Stimulated activated CD4-positive, alpha-beta T cell treated with anti-CD3 and anti-CD28 coated beads, Interleukin-1b, Interleukin-23, amount 100 ng/mL, for 24 hours (primary cell): ENCODE measurements at places on chromosomes 3 and 15.

GRCh38 chr3:160448845-160449635 is 546 bp downstream of the TRIM59 start:
- DNase-seq = no peak

GRCh38 chr3:70040386-70040785 is 40.9 kb downstream of the SAMMSON start:
- no peak for DNase-seq

GRCh38 chr3:30741889-30742288 is 135.5 kb downstream of the TGFBR2 start:
- no peak for DNase-seq

- DNase-seq = no peak
Measured at GRCh38 chr3:12830785-12831156, 10.6 kb downstream of the RPL32 start.

DNA sequence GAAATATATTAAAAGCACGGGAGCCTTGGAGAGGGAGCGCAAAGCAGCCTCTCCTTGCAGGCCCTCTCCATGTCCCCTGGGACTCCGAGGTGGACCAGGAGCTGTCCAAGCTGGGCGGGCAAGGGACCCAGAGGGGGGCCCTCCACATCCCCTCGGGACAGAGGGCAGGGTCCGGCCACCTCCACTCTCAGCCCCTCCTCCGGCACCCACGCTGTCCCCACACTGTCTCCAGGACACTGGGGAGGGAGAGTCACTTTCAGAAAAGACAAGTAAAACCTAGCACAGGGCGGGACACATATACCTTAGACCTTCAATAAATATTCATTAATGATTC is 77.5 kb upstream of the RNF7 start:
- no peak for DNase-seq

DNA sequence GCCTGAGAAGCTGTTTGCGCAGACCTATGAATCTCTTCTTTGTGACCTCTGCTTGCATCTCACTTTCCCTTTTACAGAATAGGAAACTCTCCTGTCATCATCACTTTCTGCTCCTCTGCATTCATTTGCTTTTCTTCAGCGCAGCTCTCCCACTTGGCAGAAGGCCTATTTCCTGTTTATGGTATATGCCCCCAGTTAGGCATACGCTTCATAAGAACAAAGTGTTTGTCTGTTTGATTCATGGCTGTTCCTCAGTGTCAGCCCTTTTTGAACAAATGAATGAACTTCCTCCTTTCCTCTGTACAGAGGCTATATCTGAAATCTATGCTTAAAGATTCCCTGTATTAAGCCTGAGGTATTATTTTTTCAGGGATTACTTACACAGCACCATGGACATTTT is 1216.9 kb upstream of the GBE1 start:
- no peak for DNase-seq

- no peak for DNase-seq
Measured at GRCh38 chr3:131796558-131797198, 238.1 kb downstream of the CPNE4 start.

DNA sequence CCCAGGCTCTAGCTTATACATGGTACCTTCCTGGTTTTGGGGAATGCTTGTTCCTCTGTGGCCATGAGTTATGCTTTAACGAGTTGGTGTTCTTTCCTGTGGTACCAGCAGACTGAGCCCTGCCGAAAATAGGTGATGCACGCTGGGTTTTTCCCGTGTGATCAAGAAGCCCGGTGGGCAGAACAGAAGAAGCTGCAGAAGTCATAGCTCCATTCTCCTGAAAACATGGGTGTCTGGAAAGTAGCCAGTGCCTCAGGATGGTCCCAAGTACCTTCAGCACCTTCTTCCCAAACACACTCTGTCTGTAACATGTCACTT is 25.2 kb downstream of the MAPKBP1 start:
- no peak for DNase-seq
